ENCODE measurements at places on chromosomes 1 and 21.

- DNase-seq: no peak
These were observed 27.4 kb downstream of the CHML start for GRCh38 chr1:241612533-241613477.

- DNase-seq: no peak
These were observed 4.1 kb downstream of the PPT1 start for GRCh38 chr1:40092706-40093639.

GRCh38 chr1:74995821-74996220, 138.4 kb upstream of the LHX8 start:
- DNase-seq: no peak

DNA sequence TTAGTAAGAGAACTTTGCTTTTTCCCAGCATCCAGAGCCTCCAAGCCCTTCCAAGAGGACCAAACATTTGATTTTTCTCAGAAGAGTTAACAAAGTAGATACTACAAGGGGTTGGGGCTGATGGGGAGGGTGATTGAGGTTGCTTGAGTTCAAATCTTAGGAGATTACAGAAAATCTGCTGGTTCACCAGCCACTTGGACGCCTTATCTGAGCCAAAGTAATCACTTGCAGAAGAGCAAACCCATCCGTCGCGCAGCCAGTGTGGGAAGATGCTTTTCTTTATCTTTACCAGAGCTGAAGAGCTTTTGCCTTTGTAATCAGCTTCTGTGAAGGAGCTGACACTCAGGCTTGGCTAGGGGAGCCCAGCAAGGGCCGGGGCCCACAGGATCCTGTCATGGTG, 91.9 kb upstream of the CTTNBP2NL start:
- no peak for DNase-seq

DNA sequence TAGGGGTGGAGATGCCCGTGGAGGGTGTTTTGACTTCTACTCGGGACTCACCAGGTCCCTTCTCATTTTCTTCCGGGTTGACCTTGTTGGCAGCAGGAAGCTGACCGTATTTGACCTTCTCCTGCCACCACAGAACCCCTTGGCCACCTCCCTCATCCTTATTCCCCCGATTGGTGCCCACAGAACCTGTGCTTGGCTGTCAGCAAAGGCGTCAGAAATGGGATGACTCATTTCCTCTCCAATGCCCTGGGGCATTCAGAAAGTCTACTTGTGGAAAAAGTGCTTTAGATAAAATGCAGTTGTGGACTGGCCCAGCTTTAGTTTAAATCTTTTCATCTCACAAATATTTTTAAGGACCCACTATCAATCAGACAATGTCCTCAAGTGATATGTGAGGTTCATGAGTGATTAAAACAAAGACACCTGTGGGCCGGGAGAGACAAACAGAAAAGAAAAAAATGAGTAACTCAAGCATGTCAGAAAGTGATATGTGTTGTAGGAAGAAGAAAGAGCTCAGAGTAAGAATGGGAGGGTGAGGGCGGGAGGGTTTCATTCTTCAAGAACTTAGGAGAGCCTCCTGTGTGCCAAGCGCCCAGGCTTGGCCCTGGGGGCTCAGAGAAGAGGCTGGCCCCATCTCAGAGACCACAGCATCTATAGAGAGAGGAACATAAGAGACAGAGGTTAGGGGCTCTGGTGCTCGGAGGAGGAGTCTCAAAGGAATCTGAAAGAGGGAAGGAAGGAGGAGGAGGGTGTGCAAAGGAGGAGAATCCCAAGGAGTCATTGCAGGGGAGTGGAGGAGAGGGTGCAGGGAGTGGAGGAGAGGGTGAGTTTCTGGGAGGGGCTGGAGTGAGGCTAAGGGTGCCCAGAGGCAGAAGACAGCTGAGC, 221.6 kb upstream of the VAMP3 start:
- peak; percentile 62 for DNase-seq

- no peak for DNase-seq
These were observed 60.6 kb upstream of the STUM start for GRCh38 chr1:226487921-226488320.

DNA sequence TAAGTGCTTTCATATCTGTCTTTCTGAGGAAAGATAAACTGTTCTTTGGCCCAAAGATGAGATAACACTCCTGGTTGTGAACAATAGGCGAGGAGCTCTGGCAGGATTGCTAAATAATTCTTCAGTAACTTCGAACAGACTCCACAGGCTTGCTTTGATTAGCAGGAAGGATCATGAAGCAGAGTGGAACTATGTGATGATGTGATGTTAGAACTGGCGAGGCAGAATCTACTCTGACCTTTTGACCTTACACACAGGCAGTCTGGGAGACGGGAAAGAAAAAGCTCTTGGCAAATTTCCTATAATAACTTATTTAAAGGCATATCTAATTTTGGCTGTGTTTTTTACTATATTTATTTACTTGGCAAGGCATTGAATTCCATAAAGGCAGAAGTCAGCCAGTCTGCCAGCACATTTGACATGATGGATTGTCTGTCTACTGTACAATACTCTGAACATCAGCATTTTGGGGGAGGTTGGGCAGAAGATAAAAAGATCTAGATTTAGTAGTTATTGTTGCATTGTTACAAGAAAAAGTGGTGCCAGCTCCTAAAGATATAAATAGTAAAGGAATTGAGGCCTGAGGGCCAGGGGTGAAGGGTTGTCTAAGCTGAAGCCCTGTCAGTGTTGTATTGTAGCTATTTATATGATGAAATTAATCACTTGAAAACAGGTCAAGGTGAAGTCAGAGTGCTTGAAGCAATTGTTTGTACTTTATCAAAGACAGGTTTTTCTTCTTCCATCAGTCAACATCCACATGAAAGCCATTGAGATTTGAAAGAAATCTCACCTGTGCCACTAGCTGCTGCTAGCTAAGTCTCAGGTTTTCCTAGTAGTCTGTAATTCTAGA, 708.8 kb downstream of the LTN1 start:
- DNase-seq: no peak

DNA sequence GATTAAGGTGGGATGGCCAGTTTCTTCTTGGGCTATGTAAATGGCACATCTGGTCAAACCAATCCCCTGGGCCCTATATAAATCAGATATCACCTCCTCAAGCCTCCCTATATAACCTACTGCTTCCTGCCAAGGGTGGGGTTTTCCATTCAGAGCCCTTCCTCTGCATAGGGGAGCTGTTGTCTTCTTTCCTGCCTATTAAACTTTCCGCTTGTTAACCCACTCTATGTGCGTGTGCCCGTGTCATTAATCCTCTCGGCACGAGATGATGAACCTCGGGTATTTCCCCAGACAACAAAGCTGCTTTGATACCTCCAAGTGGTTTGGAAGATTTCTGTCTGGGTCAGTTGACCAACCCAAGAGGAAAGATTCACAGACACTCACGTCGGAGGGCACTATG, 19.3 kb upstream of the SERTAD4 start:
- DNase-seq: no peak

- no peak for DNase-seq
These were observed 17.6 kb downstream of the HTR6 start for GRCh38 chr1:19682257-19682656.

DNA sequence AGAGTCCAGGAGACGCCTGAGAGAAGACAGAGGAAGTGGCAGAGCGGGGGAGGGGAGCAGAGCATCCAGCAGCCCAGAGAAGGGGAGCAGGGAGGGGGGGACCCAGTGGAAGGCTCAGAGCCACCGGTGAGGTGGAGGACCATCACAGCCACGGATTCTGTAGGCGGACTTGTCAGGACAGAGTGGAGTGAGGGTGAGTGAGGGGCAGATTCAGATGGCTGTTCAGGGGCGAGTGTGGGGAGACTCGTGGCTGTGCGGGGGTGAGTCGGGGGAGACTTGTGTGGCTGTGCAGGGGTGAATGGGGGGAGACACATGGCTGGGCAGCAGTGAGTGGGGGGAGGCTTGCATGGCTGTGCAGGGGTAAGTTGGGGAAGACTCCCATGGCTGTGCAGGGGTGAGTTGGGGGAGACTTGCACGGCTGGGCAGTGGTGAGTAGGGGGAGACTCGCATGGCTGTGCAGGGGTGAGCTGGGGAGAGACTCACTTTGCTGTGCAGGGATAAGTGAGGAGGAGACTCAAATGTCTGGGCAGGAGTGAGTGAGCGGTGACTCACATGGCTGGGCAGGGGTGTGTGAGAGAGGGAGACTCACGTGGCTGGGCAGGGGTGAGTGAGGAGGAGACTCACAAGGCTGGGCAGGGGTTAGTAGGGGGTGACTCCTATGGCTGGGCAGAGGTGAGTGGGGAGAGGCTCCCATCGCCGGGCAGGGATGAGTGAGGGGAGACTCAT, 56.8 kb upstream of the ABCG1 start:
- no peak for DNase-seq

DNA sequence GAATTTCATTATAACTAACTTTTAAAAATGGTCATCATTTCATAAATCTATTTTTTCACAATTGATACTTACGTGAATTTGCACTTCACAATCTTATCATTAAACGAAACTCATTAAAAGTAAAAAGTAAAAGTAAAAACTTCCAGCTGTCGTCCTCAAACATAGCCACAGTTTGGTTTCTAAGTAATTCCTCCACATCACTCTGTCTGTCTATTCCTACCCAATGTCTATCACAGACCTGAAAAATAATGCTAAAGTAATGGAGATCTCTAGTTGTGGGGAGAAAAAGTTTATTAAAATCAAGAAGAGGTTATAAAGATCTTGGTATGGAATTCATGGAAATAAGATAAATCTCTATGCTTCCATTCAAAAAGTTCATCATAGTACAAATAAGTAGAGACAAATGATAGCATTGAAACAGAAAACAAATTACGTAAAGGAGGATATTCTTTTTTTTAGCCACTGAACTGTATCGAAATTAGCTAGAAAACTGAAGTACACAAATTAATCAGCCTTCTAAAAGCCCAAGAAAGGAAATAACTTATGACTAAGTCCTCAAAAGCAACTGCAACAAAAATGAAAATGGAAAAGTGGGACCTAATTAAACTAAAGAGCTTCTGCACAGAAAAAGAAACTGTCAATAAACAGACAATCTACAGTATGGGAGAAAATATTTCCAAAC, 148.6 kb downstream of the TIAM1 start:
- no peak for DNase-seq

- peak; percentile 76 for DNase-seq
These were observed 202.5 kb upstream of the RAB4A start for GRCh38 chr1:229068270-229068987.

DNA sequence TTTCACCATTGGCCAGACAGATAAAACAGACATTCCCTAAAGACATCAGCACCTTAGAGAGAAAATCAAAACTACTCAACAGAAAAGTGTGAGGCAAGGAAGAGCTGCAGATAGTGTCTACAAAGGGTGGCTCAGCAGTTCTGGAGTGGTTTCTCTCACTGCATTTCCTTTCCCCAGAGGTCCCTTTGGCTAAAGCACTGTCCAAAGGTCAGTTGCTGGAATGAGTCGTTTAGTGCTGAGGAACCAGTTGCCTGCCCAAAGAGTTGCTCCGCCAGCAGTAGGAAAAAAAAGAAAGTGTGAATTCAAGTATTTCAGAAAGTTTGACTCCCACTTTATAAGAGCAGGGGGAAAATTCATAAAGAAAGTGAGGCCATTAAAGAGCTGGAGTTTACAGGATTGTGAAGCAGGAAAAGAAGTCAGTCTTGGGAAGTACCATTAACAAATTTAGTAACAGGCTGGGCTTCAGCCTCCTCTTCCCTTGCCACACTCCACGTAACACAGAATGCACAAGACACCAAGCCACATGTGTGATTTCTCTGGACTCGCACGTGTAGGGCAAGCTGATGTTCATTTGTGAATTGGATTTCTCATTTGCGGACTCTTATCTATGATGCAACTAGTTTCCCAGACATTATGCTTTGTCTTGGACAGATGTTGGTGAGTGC, 122.2 kb downstream of the RUNX1 start:
- no peak for DNase-seq

- DNase-seq: no peak
These were observed 72.2 kb upstream of the HMCN1 start for GRCh38 chr1:185661971-185662370.

- DNase-seq: no peak
These were observed 227.1 kb downstream of the DISC1 start for GRCh38 chr1:231853588-231854207.

DNA sequence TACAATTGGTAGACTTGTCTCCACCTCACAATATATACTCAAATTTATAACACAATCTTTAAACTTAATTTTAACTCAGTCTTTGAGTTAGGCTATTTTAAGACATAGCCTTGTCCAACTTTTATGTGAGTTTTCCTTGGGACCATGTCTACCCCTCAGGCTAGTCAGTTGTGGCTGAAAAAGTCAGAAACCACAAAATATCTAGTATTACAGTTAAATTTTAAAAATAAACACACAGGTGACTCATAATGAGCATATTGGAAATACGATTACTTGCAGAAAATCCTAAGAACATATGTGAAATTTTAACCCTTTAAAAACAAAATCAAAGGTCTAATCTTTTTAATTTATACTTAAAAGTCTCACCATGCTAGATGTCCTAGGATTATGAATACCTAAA, 4.8 kb upstream of the ASB17 start:
- DNase-seq: no peak

DNA sequence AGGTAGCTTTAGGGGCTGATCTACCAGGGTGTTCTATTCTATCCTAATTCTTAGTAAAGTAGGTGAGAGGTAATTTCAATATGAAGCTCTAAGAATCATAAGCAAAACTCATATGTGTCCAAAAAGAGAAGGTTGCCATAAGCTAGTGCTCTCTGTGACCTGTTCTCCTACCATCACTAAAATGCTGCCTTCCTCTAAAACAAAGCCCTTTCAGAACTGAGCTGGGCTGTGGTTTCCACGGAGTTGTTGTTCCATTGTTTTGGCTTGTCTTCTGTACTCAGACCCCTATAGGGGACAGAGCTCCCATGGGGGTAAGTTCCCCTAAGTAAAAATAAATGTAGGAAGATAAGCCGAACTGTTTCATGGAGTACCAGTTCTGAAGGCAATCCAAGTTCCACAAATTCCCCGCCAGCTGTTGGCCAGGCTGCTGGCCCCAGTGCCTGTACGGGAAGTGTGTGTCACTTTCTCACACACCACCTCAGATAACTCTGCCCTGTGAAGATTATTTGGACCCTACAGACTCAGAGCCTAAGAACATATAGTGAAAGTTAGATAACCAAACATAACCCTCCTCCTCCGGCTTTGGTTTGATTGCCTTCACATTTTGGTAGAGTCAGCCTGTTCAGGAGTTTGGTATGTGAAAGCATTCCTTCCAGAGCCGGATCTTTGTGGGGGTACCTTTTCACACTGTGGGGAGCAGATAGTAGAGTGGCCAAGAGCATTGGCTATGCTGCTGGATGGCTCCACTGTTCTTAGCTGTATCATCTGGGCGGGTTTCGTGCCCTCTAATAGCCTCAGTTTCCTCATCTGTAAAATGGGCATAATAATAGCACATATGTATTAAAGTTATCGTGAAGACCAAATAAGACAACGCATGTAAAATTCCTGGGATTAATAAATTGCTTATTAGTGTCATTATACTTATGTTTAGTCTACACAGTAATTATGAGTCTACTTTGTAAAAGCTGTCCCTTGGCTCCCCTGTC, 10.8 kb downstream of the DPT start:
- no peak for DNase-seq

All from natural killer cell treated with Interleukin-12 subunit alpha and Interleukin-12 subunit beta and Interleukin-15 and Interleukin-18, amount 100 ng/mL, for 72 hours (primary cell).